Stimulated activated CD4-positive, alpha-beta T cell treated with anti-CD3 and anti-CD28 coated beads, TNF-alpha, amount 100 ng/mL, for 24 hours (primary cell): ENCODE measurements at places on chromosomes 5 and 9.

GRCh38 chr9:86697213-86697612 lies 250.1 kb downstream of the GAS1 start:
- DNase-seq = no peak

- no peak for DNase-seq
Measured at GRCh38 chr5:162052676-162053075, 14.9 kb upstream of the GABRG2 start.

- no peak for DNase-seq
Measured at GRCh38 chr5:398475-399295, 44.3 kb upstream of the EXOC3 start.

DNA sequence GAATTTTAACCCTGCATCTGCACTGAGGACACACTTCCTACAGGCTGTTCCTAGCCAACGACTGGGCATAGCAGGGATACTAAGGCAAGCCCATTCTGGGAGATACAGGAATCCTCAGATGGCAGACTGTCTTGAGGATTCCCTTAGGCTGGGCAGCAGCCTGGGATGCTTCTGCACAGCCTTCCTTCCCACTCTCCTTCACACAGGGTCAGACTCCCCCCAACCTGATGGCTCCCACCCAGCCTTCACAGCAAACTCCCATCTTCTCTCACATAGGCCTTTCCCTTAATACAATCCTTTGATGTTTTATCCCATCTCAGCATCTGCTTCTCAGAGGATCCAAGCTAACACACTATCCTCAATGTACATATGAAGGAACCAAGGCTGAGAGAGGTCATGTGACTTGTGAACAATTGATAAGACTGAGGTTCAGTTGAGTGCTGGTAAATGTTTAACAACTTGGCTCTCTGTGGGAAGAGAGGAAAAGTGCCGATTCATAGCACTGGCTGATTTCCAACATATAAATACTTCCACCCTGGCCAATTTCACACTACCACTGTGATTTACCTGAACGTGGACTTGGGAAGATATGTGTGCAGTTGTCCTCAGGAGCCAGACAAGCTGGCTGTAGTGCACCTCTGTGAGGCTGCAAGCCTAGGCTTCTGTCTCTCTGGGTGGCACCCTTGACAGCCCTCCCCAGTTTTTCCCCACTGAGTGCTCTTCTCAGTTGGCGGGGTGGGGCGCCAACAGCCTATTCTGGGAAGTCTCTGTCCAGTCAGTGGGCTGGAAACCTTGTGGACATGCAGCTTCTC lies 120.2 kb upstream of the TRIM32 start:
- no peak for DNase-seq

- no peak for DNase-seq
Measured at GRCh38 chr9:27408001-27408400, 111.1 kb upstream of the EQTN start.

- no peak for DNase-seq
Measured at GRCh38 chr9:111966861-111967291, 70.3 kb downstream of the UGCG start.

DNA sequence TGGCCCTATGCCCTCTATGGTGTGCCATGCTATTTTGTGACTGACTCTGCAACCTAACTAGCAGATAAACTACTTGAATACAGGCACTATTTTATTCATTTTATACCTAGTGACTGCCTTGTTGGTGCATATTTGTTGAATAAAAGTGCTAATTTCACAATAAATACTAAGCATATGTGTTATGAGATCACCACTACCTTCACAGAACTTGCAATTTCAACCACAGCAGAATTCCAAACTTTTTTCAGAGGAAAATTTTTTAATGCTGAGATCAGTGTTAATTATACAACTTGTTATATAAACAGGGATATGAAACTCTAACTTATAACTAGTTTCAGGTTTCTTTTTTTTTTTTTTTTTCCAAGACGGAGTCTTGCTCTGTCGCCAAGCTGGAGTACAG lies 94.8 kb downstream of the NR3C1 start:
- no peak for DNase-seq

DNA sequence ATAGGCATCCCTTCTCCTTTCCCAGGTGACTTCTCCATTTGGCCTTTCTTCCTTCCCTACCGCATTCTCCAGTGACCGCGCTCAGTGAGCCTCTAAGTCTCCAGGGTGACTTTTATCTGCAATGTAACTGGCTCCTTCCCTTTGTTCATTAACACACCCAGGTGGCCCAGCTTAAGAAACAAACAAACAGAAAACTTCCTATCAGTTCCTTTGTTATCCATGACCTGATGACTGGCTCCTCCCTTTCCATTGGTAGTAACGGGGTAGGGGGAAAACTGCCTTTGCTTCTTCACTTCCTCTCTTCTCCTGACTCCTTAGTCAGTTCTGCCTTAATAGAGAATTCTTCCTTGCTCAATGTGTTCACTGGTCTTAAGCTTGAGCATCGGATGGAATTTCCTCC lies 7.0 kb upstream of the SH3GL2 start:
- no peak for DNase-seq

GRCh38 chr9:98922721-98923435 lies 20.8 kb upstream of the COL15A1 start:
- DNase-seq = no peak

GRCh38 chr5:119131530-119132304 lies 60.8 kb downstream of the DMXL1 start:
- no peak for DNase-seq

DNA sequence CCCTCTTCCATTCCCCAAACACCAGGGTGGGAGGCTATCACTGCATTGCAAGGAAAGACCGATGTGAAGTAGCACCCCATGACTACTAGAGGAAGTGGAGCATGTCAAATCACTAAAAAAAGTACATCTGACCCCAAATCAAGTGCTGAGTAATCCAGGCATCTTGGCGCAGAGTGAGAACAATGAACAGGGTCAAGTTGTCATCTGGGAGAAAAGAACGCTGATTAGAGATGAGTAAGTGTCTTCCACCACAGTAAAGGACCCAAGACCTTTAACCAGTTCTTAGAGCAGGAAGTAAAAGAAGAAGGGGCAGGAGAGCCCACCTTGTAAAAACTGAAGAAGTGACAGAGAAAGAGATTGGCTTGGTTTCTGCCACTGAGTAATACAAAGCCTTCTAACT lies 75.0 kb upstream of the RAD23B start:
- DNase-seq = no peak

GRCh38 chr5:36492984-36493654 lies 113.3 kb upstream of the SLC1A3 start:
- no peak for DNase-seq

DNA sequence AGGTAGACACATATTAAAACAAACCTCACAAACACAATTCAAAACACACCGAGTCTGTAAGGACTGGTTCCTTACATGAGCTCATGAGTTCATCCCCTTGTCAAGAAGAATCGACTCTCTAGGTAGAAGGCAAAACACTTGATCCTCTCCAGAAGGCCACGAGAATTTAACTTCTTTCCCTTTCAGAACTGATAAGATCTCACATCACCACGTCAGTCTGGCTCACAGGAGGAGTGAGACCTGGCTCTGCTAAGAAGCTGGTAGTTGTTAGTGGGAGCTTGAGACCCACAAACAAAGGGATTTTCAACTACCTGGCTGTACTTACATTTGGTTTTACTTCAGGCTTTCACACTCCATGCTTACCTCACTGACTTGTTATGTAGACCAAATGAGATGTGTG lies 459.2 kb downstream of the ARHGEF28 start:
- DNase-seq = no peak

DNA sequence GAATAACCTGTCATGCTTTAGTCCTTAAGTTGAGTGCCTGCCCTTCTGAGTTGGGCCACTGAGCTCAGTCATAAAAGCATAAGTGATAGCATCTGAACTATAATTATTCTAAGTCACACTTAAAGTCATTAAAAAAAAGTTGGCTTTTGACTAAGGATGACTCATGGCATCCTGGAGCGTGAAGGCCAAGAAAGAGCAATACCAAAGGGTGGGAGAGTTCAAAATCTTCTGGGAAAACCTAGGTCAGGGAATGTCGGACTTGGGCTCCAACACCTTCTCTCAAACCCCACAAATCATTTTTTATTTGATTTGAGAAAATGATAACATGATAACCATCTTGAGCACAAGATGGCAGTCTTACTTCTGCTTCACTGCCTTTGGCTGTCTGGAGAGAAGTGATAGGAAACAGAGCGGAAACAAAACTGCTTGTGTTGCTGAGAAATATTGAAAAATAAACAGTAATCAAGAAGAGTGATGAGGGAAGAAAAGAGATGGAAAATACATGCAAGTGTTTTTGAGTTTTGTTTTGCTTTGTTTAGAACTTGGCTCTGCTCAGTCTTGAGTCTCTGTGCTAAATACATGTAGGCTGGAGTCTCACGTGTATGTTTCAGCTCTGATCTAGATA lies 16.9 kb upstream of the NTRK2 start:
- no peak for DNase-seq

DNA sequence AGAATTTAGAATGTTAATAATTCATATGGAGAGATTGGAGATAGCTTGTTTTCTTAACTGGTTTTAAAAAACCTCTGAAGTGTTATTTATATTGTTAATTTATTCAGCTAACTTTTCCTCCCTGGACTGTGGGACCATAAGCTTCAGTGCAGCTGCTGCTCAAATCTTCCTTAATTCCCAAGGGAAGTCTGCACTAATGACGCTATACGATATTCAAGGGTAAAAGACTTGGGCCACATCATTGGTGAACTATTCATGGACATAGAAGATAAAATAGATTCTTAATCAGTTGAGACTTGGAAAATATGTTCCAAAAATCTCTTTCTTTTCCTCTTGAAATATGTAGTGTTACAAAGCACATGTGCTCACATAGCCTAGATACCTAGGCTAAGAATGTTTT lies 31.1 kb upstream of the GAS1 start:
- DNase-seq = no peak

DNA sequence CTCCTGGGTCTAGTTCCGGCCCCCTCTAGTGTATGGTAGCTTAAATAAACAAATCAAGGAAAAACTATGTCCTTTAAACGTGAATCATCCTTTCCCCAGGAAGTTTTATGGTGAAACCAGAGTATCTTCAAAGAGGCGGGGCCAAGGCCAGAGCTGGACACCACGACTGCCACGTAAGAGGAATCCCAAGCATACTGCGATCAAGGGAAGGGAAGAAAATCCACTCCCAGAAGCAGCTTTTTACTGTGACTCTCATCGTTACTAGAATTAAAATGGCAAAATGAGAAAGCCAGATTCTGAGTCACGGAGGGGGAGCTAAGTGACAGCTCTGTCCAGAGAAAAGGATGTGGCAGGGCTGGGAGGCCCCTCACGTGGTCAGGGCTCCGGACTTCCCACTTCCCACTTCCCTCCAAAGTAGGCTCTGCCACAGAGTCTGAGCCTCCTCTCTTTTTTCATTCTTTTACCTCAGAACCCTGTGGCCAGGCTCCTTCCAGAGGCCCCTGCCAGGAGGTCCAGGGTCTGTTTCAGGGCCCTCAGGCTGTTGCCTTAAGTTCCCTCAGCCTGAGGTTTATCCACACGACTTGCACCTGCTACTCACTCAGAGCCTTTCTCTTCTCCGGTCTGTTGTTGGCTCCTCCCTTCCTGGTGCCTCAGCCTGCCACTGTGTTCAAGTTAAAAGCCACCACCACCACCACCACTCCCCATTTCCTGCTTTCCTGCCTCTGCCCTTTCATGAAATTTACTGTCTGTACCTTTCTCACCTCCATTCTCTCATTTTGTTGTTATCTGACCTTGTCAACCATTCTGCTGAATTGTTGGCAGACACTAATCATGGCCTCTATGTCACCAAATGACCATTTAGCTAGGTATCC lies 1.4 kb upstream of the GLRX start:
- no peak for DNase-seq

DNA sequence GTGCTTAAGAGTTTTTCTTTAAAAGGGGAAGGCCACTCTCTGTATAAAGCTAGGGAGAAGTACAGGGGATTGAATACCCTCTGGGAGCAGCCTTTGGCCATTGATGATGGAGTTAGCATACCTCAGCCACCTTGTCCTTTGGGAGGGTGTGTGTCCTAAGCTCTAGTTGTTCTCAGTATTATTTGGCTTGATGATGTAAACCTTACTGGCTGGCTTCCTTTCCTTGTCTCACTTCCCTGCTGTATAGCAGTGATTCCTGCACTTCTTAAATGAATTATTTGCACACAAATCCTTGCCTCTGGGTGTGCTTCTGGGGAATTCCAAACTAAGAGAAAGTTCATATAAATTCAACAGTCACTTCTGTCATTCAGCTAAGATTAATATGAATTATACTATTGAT lies 234.9 kb upstream of the RIOK2 start:
- DNase-seq = no peak

- no peak for DNase-seq
Measured at GRCh38 chr5:96633820-96634219, 28.4 kb upstream of the CAST start.

DNA sequence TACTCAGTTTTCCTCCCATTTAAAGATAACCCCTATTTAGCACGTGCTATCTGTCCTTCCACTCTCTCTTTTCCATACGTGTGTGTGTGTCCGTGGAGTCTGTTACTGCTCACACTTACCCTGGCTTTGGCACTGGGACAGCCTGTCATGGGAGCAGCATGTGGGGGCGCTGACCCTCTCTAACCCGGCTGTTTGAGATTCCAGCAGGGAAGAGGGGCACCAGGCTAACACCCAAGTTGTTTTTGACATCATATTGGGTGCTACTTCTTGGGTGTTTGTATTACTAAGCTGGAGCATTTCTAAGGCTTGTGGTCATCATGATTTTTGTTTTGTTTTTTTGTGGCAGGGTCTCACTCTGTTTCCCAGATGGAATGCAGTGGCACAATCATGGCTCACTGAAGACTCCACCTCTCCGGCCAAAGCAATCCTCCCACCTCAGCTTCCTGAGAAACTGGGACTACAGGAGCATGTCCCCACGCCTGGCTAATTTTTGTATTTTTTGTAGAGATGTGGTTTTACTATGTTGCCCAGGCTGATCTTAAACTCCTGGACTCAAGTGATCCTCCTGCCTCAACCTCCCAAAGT lies 56.9 kb upstream of the SIMC1 start:
- DNase-seq = no peak

DNA sequence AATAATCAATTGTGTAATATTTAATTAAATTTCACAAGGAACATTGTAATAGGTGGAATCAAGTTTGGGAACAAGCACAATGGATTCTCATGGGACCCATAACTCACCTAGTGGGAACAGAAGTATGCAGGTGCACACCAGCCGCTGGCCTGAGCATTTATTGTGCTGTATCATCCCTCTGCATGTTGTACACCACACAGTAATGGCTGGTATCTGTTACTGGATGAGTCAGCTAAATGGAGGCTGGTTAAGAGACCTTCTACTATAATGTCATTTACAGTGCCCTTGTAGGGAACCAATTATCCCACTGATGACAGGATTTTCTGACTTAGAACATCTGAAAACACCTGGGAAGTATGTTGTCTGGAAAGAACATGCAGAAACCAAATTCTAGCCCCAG lies 3.2 kb upstream of the MAP3K1 start:
- no peak for DNase-seq

- DNase-seq = no peak
Measured at GRCh38 chr9:37167456-37168047, 47.2 kb downstream of the ZCCHC7 start.

- no peak for DNase-seq
Measured at GRCh38 chr5:88203981-88204750, 64.5 kb downstream of the TMEM161B start.
